ENCODE measurements at places on chromosomes 3 and 15.
A peak's percentile ranks its signal among the peaks of the same experiment; 100 is the strongest.

DNA sequence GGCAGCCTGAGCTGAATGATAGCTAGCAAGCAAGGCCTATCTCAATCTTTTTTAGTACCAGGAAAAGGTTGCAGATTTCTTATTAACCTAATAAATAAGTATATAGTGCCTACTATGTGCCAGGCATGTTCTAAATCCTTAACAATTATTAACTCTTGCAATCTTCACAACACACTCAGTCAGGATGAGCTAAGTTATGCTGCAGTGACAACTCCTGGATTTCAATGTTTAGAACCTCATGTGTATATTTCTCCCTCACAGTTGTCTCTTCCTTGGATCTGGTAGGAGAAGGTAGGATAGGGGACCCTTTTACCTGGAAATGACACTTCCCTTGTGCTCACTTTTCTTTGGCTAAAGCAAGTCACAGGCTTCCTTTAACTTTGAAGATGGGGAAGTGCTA lies 39.3 kb upstream of the MAGI1 start:
- DNase-seq: no peak

- DNase-seq: no peak
These were observed 245.9 kb downstream of the NAALADL2 start for GRCh38 chr3:175105066-175105465.

GRCh38 chr3:141913150-141913811 lies 36.8 kb downstream of the ATP1B3 start:
- peak; percentile 46 for DNase-seq

GRCh38 chr3:197508461-197508860 lies 47.3 kb downstream of the BDH1 start:
- DNase-seq: no peak

GRCh38 chr15:64222573-64223366 lies 59.9 kb upstream of the PPIB start:
- DNase-seq: no peak

- no peak for DNase-seq
These were observed 4.4 kb downstream of the CCNL1 start for GRCh38 chr3:157155591-157155990.

Data from stimulated activated CD4-positive, alpha-beta T cell treated with anti-CD3 and anti-CD28 coated beads, Interleukin-15, amount 100 ng/mL, for 48 hours (primary cell).